ENCODE measurements at places on chromosomes 7 and 10. TPM values are rescaled to one million over a fixed set of nuclear protein-coding genes. Genes with fewer than 3 reads are reported as not detected.

AMZ1 gene
- 2.0 TPM for total RNA-seq

TRIM50 gene
- total RNA-seq: not detected

SNX8 gene
- 26.5 TPM for total RNA-seq

KEL gene
- total RNA-seq: 1.4 TPM

AKR1C1 gene
- total RNA-seq: 33.6 TPM

- no peaks in the 10 kb centered on the region for H3K27me3 ChIP-seq
- no peaks in the 10 kb centered on the region for H3K36me3 ChIP-seq
- no peak for DNase-seq
- peak overlapping the region; percentile 84 for H3K4me3 ChIP-seq
Observed at GRCh38 chr10:122981066-122981464, 864 bp downstream of the PSTK start.

- peak; percentile 33 for DNase-seq
- H3K27ac ChIP-seq: no peak overlapping the region
- no peak overlapping the region for H3K4me3 ChIP-seq
- no peaks in the 10 kb centered on the region for H3K27me3 ChIP-seq
- H3K36me3 ChIP-seq: no peaks in the 10 kb centered on the region
- no peaks in the 10 kb centered on the region for H3K4me1 ChIP-seq
Observed at GRCh38 chr7:76514926-76515771, 4.8 kb downstream of the UPK3B start.

Data from aorta (tissue), 5 donors.